ENCODE measurements at places on chromosomes 11 and 22. TPM values are rescaled to one million over a fixed set of nuclear protein-coding genes. Genes with fewer than 3 reads are reported as not detected.

The MMP1 gene
- 122 TPM for total RNA-seq

The CLCF1 gene
- 1.8 TPM for total RNA-seq

The OR51I1 gene
- total RNA-seq = not detected

The PRDM11 gene
- total RNA-seq = 7.9 TPM

The RNF169 gene
- 16.9 TPM for total RNA-seq

The NUMA1 gene
- 150 TPM for total RNA-seq

The RAB39A gene
- total RNA-seq = not detected

The OR8A1 gene
- not detected for total RNA-seq

The MUC6 gene
- not detected for total RNA-seq

The PRODH gene
- not detected for total RNA-seq

The RHOD gene
- 10.1 TPM for total RNA-seq

The PLAAT2 gene
- not detected for total RNA-seq

The MUC2 gene
- total RNA-seq = not detected

The OAF gene
- total RNA-seq = 39.5 TPM

The TNNT3 gene
- total RNA-seq = not detected

The ZBTB44 gene
- total RNA-seq = 20.3 TPM

The SMC1B gene
- total RNA-seq = not detected

The OR8D4 gene
- not detected for total RNA-seq

The GPHA2 gene
- not detected for total RNA-seq

The SYCE3 gene
- not detected for total RNA-seq

The TMPRSS13 gene
- total RNA-seq = not detected

The CASP1 gene
- 14.8 TPM for total RNA-seq

The RAPSN gene
- total RNA-seq = 0.05 TPM

The COMMD9 gene
- total RNA-seq = 22.0 TPM

The POTEH gene
- total RNA-seq = not detected

The P2RY6 gene
- 3.3 TPM for total RNA-seq

The INS gene
- not detected for total RNA-seq

The TMEM41B gene
- total RNA-seq = 61.4 TPM

The SLC22A12 gene
- total RNA-seq = not detected

The C11orf87 gene
- total RNA-seq = under 0.01 TPM

The FXYD2 gene
- not detected for total RNA-seq

The PPP2R5B gene
- total RNA-seq = 21.0 TPM

The LUZP2 gene
- total RNA-seq = 8.0 TPM

The FAM111B gene
- total RNA-seq = 0.89 TPM

The TEX54 gene
- total RNA-seq = not detected

The IGF2 gene
- total RNA-seq = 1.5 TPM

The GGTLC2 gene
- total RNA-seq = not detected

The CDC45 gene
- 1.2 TPM for total RNA-seq

The CCS gene
- total RNA-seq = 41.6 TPM

The TSKU gene
- total RNA-seq = 21.4 TPM

Data from smooth muscle cell of the umbilical artery (primary cell).